ENCODE measurements at places on chromosomes 1 and 21.

DNA sequence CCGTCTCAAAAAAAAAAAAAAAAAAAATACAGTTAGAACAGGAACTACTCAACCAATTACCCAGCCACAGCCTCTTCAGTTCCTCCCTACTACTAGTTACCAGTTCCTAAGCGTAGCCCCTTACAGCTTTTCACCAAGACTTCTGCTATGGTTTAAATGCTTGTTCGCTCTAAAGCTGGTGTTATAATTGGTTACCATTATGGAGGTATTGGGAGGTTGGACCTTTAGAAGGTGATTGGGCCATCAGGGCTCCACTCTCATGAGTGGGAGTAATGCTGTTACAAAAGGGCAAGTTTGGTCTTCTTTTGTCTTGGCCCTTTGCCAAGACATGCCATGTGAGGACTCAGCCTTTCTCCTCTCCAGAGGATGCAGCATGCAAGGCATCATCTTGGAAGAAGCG, 3.0 kb upstream of the SMPDL3B start:
- DNase-seq = no peak

GRCh38 chr1:10625554-10625953, 150.8 kb downstream of the PEX14 start:
- no peak for DNase-seq

GRCh38 chr1:23187637-23188036, 19.0 kb upstream of the LUZP1 start:
- no peak for DNase-seq

GRCh38 chr1:147046189-147046862, 108.2 kb downstream of the NBPF12 start:
- DNase-seq = no peak

GRCh38 chr1:162570718-162571117, 9.2 kb downstream of the UAP1 start:
- no peak for DNase-seq

Measured in DMS53 (cell line).